Dorsolateral prefrontal cortex (tissue), 122 donors: ENCODE measurements at places on chromosomes 7 and 10. TPM values are rescaled to one million over a fixed set of nuclear protein-coding genes. Genes with fewer than 3 reads are reported as not detected.

- DNase-seq: no peak
Measured at GRCh38 chr7:44762726-44763522, 14.3 kb downstream of the ZMIZ2 start.

GRCh38 chr7:26857506-26858240, 6.7 kb downstream of the SKAP2 start:
- no peak for DNase-seq

OSBPL3 gene
- 28.6 TPM for total RNA-seq

PSMA2 gene
- 26.3 TPM for total RNA-seq

PYROXD2 gene
- 15.4 TPM for total RNA-seq

UCMA gene
- total RNA-seq: not detected

DNA sequence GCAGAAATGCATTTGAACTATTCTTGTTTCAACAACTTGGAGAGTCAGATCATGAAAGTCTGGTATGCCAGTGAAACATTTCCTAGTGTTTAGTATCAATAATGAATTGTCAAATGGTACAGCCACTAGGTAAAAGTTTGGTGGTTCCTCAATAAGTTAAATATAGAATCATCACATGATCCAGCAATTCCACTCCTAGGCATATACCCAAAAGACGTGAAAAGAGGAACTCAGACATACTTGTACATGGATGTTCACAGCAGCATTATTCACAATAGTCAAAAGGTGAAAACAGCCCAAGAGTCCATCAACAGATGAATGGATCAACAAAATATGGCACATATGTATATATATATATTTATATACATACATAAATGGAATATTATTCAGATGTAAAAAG, 67.0 kb upstream of the HPS1 start:
- DNase-seq: no peak

GIMAP8 gene
- 10.3 TPM for total RNA-seq
